Stimulated activated CD8-positive, alpha-beta memory T cell treated with anti-CD3 and anti-CD28 coated beads, Interleukin-4, amount 100 ng/mL, for 48 hours (primary cell): ENCODE measurements at places on chromosomes 5 and 9.
A peak's percentile ranks its signal among the peaks of the same experiment; 100 is the strongest.

DNA sequence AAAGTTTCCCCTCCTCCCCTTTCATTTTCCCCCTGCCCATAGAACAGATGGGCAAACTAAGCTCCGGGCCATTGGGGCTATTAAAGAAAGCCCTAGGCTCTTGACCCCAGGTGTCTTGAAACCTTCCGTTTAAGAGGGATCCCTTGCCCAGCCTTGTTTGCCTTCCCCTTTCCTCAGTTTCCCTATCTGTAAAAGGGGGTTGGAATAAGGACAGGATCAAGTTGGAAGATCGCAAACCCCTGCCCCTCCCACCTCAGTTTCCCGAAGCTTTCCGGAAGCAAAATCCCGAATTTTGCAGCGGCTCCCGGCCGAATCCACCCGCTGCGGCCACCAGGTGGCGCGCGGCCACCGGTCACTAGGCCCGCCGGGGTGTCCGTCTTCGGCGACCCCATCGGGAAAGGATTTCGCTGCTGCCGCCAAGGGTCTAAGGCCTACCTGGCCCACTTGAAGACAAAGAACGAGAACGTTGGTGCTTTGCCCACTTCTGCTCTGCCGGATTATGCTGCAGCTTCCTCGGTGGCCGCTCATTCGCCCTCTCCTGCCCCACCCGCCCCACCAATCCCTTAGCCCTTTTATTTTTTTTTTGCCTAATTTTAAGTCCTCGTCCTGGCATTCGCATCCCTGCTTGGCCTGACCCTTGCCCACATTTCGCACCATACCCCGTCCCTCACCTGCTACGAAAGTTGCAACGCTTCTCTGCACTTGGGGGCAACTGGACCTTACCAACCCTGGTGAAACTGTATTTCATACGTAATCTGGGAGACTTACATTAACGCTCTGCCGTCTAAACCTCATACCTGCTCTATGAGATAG is 962 bp upstream of the NR6A1 start:
- DNase-seq = peak; percentile 64

DNA sequence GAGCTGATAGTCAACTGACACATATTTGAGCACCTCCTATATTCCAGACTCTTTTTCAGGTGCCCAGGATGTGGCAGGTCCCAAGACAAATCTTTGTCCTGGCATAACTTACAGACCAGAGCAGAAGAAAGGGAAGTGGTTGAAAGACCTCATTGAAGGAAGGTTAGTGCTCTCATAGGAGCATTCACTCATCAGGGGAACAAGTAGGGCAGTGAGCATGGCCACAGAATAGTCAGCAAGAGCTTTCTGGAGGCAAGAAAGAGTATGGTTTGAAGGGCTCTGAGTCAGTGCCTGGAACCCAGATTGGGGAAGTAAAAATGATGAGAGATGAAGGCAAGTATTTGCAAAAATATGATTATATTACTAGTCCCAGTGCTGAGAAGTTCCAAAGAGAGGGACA is 25.0 kb upstream of the ERMP1 start:
- DNase-seq = no peak

GRCh38 chr5:74384851-74385250 is 255.7 kb downstream of the ENC1 start:
- DNase-seq = no peak

GRCh38 chr5:147037515-147038205 is 159.1 kb upstream of the PPP2R2B start:
- no peak for DNase-seq
